Femur (tissue), 1 donor: ENCODE measurements at places on chromosomes 3 and 15.

DNA sequence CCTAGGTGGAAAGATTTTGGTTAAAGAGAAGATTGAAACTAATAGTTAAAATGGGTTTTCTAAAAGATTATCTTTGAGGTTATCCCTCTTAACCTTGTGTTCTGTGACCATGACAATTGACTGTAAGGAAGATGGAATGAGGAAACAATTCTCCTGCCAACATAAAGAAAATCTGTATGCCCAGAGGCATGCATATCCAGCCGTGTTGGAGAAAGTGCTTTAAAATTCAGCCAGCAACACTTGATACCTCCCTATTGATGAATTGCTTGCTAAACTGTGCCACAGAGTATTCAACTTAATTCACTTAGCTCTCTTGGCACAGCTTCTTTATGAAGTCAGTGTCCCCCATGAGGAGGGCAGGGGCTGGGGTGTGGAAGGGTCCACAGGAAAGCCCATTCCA is 203.5 kb downstream of the UBE2E2 start:
- DNase-seq, result no peak

DNA sequence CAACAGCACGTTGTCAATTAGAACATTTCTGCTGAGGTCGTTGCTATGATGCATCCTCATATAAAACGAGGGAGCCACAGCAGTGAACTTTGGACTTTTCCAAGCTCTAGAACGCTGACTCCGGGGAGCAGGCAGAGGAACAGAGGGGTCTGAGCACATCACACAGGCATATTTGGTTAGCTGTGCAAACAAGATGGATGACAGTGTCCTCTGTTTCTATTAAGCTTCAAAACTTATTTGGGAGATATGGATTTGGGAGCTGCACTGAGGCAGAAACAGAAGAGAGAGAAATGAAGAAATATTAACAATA is 278.0 kb upstream of the TBL1XR1 start:
- no peak for DNase-seq

DNA sequence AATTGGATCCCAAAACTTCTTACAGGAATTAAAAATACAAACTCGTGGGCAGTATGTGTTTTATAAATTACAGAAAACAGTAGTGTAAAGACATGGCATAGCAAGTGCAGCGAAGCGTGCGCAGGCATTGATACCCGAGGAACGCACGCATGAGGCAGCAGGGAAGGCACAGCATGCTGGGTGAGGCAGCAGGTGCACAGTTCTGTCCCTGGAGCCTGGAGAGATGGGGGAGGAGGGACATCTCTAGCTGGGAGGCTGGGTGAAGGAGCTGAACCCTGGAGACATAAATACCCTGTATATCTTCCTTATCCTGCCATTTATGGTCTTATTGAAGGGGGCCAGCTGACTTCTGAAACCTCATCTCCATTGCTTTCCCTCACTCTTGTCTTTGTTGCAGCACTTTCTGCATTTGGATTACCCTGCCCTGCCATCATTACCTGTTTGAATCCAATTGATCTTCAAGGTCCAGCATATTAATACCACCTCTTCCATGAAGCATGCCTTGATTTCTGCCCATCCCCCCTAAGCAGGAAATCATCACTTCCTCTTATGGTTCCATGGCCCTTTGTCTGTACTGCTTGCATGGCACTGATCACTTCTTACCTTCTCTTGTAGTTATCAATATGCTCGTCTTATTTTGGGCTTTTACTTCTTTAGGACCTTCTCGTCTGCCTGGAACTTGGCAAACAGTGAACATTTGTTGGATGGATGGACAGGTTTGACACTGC is 20.5 kb downstream of the LPP start:
- DNase-seq, result peak; percentile 25

DNA sequence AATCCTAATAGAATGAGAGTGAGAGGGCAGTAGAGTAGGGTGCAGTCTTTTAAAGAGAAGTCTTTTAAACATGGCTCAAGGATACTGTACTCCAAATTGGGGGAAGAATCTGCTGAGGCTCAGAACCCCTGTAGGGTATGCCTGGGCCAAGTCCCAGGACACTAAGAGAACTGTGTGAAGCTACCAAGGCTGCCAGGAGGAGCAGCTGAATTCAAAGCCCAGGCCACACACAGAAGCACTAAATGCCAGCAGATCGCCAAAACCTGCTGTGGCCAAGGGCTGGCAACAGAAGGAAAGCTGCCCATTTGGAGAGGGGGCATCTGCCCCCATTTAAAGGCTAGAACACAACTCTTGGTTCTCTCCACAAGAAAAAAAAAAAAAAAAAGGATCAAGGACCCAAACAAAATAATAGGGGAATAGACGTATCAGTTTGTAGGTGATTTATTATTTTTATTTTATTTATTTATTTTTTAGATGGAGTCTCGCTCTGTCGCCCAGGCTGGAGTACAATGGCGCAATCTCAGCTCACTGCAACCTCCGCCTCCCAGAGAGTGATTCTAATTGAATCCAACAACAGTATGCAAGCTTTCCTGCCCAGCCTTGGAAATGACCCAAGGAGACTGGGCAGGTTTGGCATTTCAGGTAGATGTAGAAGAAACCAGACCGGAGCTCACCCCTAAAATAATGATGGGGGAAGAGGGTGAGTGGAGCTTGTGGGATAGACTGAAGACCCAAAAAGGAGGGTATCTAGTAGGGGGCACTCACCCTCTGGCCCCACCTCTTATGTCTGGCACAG is 279.0 kb upstream of the WNT5A start:
- no peak for DNase-seq

GRCh38 chr3:53501178-53501577 is 6.8 kb downstream of the CACNA1D start:
- DNase-seq, result no peak

DNA sequence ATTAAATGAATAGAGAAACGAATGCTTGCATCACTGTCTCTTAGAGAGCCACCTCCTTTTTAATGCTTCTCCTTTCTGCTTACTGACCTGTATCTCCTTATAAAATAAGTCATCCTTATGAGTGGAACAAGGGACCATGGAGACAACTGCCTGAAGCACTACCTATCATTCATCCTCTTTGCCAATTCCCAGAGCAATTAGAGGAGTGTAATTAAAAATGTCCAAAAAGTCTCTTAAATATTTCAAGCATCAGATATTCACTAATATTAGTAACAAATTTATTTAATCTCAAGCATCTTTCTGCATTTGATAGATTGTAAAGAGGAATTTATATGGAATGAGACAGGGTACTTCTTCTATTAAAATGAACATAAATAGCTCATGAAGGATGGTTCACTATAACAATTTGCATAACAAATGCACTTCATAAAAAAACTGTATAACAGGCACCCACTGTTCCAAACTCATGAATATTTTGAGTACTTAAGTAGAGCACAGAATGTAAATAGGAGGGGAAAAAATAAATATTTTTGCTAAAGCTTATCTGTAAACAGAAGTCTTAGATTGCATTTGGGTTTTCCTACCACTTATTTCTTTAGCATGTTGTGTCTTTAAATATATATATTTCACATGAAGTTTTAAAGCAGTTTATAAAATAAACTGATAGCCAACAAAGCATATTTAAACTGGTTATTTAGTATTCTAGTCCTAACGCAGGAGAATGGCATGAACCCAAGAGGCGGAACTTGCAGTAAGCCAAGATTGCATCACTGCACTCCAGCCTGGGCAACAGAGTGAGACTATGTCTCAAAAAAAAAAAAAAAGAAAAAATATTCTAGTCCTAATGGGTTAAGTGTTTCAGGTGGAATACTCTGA is 269.3 kb downstream of the TBL1XR1 start:
- no peak for DNase-seq

GRCh38 chr3:197734667-197735318 is 1.9 kb downstream of the RUBCN start:
- DNase-seq, result no peak

- DNase-seq, result no peak
Measured at GRCh38 chr15:47674586-47675232, 42.6 kb upstream of the SEMA6D start.

GRCh38 chr3:17459470-17459993 is 282.9 kb downstream of the TBC1D5 start:
- DNase-seq, result no peak

- DNase-seq, result no peak
Measured at GRCh38 chr15:28044121-28044672, 54.9 kb downstream of the OCA2 start.

GRCh38 chr3:136543385-136543784 is 208.8 kb downstream of the STAG1 start:
- no peak for DNase-seq

DNA sequence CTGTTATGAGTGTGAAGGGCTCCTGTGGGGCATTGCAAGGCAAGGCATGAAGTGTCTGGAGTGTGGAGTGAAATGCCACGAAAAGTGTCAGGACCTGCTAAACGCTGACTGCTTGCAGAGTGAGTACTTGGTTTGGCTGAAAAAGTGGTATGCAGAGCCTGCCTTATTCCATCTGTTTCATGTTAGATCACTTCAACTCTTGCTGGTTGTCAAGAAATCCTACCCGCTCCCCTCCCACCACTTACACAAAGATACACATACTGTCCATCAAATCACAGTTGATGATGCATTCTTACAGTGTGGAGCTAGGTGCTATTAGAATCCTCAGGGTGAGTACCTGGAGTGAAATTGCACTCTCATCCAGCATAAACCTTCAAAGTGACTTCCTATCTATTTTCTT is 272.1 kb downstream of the UNC13C start:
- DNase-seq, result no peak

DNA sequence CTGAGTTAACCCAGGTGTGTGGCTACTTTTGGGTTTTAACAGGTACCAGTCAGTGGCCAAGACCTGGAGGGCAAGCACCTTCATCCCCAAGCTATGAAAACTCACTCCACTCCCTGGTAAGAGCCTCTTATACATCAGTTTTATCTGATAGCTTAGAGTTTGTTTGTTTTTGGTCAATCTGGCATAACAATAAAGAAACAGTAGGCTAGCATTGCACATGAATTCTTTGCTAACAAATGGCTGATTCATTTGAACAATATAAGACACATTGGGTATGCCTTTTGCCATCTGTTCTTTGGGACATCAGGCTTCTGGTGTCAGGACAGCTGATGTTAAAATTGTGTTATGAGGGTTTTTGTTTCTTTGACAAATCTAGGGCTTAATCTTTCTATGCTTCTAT is 125.0 kb upstream of the CGNL1 start:
- no peak for DNase-seq

GRCh38 chr3:47475029-47475569 is 642 bp downstream of the SCAP start:
- no peak for DNase-seq

GRCh38 chr3:153595186-153595815 is 433.3 kb downstream of the RAP2B start:
- DNase-seq, result no peak

DNA sequence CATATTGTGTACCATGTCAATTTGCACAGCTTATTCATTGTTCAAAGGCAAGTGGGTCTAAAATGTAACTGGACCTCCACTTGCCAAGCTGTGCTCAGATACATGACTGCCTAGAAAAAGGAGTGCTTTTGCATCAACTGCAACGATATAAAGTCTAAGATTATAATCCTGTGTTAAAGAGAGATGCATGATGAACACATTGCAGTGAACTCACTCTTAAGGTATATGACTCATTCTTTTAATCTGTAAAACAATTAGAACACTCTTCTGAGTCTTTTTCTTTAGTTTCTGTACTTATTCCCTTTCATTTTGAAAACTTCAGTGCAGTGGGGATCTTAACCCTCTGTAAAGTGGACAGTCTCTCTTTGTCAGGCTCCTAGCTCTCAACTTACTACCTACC is 982.8 kb downstream of the ROBO1 start:
- no peak for DNase-seq

DNA sequence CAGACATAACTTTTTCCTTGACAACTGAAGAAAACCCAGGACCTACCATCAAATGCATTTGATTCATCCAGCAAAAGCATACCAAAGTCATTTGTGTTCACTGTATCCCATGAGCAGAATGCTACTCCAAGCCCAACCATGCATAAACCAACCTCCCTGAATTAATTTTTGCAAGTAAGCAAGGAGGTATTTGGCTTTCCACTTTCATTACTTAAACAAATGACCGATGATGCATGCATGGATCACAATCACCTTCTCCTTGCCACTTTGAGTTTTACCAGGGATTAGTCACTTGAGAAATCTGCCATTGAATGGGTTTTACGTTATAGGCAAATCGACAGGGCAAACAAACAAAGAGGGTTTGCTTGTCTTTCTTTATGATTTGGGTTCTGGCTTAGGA is 214.8 kb downstream of the FMN1 start:
- DNase-seq, result no peak

DNA sequence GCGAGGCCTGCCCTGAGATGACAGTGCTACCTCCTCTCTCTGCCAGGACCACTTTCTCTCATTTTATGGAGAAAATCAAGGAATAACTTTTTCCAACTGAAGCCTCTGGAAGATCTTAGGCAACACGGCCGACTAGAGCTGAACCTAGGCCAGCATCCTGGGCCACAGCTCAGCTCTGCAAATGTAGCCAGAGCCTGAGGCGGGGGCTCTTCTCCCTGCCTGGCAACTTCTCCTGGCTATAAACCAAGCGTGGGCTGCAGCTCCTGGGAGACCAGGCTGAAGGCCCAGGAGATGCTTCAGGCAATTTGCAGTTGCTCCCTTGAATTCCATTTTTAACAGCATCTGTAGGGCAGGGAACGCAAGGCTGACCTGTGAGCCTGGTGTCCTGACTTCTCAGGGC is 74.9 kb downstream of the CEMIP start:
- peak; percentile 51 for DNase-seq

DNA sequence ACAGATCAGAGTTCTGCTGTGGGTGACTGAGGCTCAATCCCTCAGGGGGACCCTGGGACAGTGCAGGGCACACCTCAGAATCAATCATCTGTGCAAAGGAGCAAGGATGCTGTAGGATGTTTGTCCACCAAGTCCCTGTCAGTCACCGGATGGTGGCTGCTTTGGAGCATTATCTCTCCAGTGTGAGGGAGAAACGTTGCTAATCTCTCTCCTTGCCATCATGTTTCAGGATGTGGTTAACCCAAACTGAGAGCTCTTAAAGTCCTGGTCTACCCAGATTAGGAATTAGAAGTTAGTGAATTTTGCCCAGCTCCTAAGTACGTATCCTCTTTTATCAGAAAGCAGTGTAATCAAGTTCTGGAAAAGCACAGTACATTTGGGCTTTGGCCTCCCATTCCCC is 26.2 kb upstream of the LRRC3B start:
- no peak for DNase-seq

- no peak for DNase-seq
Measured at GRCh38 chr3:106349191-106349881, 480.5 kb upstream of the CBLB start.

- no peak for DNase-seq
Measured at GRCh38 chr15:66658855-66659254, 43.2 kb upstream of the SMAD6 start.

GRCh38 chr3:4752201-4753072 is 226.8 kb upstream of the BHLHE40 start:
- DNase-seq, result no peak

DNA sequence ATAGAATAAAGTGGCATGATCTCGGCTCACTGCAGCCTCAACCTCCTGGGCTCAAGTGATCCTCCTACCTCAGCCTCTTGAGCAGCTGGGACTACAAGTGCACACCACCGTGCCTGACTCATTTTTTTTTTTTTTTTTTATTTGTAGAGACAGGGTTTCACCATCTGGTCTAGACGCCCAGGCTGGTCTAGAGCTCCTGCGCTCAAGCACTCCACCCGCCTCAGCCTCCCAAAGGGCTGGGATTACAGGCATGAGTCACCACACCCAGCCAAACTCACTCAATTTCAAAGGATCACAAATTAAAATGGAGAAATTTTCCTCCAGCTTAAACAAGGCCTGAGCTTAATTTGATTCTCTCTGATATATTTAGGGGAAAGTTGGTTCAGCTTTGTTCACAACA is 27.3 kb upstream of the NMB start:
- DNase-seq, result no peak

GRCh38 chr3:194702545-194702944 is 16.9 kb downstream of the FAM43A start:
- DNase-seq, result peak; percentile 53

GRCh38 chr3:120192159-120192558 is 92.9 kb downstream of the GPR156 start:
- no peak for DNase-seq
